NB4 (cell line): ENCODE measurements at places on chromosomes 12 and 14.

DNA sequence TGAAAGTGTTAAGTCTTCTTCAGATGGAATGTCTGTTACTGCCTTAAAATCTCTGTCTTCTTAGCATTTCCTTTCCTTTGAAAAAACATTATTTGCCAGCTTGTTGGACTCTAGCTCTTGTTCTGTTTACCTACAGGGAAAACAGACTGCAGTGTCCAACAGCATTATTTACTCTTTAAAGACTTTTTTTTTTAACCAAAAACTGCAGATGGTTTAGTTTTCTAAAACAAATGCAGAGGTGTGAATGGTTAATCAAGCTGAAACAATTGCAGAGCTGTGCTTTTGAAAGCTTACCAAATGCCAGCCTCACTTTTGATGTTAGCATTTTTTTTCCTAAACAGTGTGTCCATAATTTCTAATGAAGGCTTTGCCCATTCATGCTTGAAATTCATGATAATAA is 323.3 kb downstream of the TMEM117 start:
- DNase-seq, result no peak

- no peak for DNase-seq
Observed at GRCh38 chr12:90515199-90516175, 439.5 kb downstream of the CCER1 start.

DNA sequence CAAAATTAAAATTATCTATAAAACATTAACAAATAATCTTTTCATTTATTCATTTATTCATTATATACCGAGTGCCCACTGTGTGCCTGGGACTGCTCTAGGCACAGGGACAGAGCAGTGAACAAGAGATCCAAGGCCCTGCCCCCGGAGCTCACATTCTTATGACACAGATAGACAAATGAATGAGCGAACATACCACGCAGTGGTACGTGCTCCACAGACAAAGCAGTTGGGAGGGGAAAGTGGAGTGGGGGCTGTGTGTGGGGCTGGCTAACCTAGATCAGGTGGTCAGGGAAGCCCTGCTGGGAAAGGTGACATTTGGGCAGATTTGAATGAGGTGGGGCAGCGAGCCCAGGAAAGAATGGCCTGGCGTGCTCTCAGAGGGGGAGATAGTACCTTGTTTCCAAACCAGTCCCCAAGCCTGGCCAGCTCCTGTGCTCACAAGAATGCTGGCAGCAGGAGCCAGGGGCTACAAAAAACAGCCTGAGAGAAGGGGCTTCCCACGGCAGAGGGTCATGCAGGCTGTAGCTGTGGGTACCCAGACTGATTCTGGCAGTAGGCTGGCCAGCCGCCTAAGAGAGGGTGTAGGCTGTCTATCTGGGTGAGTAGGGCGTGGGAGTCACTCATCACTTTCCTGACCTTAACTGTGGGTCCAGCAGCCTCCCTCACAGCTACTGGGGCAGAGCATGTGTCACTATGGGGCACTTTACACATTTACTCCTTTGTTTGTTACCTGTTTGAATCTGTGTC is 57.8 kb upstream of the ACTN1 start:
- no peak for DNase-seq

DNA sequence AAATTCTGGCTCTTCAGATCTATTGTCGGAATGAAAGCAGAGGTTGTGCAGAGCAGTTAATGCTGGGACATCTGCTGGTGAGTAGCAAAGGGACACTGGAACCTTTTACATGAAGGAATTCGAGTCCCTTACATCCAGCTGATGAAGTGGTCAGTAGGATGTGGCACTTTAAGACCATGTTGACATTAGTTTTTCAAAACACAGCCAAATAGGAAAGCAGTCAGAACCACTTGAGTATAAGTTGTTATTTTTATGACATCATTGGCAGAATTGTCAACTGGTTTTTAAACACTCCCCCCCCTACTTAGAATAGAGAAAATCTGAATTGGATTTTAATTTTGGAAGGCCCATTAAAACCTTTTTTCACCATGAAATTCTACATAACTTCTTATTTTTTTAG is 46.8 kb upstream of the AMN start:
- no peak for DNase-seq

GRCh38 chr14:24888532-24888931 is 161.4 kb downstream of the STXBP6 start:
- DNase-seq, result no peak

DNA sequence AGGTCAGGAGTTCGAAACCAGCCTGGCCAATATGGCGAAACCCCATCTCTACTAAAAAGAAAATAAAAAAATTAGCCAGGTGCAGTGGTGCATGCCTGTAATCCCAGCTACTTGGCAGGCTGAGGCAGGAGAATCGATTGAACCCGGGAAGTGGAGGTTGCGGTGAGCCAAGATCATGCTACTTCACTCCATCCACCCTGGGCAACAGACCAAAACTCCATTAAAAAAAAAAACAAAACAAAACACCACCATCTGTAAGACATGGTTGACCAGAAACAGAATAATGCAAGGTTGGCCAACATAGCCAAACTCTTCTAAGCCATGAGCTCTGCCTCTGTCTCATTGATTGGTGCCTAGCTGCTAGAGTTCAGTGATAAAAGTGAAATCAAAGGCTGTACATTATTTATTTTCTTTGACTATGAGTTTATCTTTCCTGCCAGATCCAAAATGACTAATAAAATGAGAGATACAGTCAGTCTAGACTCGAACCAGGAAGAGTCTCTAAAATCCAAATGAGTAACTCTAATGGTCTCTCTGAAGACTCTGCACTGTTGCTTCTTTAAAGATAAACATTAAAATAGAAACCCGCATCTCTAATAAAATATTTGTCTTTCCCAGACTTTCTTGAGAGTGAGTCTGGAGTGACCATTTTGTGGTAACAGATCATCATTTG is 404.7 kb downstream of the DAD1 start:
- no peak for DNase-seq

DNA sequence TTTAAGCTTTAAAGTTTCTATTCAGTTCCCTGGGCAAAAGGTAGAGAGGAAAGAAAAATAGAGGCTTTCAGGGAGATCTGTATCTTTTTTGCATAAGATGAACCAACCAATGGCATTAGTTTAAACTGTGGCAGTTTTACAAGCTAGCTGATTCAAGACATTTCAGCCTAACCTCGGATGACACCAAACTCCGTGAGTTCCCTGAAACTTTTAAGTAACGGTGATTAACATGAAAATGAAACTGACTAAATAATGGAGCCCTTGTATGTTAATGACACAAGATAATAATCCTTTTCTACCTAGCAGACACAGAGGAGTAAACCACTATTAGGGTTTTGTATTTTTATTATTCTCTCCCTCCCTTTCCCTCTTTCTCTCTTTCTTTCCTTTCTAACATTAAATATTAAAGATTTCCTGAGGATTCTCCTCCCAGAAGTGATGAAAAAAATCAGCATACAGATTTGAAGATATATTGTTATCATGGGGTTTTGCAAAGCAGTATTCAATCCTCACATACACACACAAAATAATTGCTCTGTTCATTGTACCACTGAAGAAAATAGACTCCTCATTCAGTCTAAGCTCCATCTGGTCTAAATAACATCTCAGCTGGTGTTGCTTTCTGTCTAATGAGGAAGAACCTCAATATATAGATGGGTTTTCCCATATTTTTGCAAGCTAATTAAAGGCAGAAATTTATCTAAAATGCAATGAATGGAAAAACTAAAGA is 483.8 kb downstream of the NOVA1 start:
- DNase-seq, result no peak

GRCh38 chr12:113135178-113136127 is at the start of gene RASAL1:
Gene RASAL1 (minus strand): TSS chr12:113135761. CDS start chr12:113135462, 299 bp downstream.
- DNase-seq, result peak; percentile 47

- DNase-seq, result no peak
Observed at GRCh38 chr14:77663293-77663692, 44.5 kb downstream of the ALKBH1 start.

DNA sequence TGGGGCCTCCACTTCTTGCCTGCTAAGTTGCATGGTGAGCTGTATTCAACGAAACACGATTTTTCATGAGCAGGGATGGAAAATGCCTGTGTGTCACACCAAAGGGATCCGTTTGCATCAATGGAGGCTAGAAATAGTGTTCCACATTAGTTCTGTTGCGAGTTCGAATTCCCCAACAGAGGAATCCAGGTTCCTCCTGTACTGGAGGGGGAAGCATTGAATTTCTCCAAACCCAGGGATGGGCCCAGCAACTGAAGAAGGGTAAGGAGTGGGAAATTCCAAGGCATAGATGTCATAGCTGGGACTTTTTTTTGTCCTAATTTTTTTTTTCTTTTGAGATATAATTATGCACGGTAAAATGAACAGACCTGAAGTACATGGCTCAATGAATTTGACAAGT is 336.2 kb downstream of the DPF3 start:
- no peak for DNase-seq

DNA sequence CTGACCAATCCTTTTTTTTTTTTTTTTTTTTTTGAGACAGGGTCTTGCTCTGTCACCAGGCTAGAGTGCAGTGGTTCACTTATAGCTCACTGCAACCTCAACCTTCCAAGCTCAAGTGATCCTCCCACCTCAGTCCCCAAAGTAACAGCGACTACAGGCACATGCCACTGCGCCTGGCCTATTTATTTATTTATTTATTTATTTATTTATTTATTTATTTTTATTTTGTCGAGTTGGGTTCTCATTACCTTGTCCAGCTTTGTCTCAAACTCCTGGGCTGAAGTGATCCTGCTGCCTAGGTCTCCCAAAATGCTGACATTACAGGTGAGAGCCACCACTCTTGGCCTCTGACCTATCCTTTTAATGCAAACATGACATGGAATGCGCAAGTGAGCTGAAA is 124.4 kb downstream of the GXYLT1 start:
- DNase-seq, result no peak

DNA sequence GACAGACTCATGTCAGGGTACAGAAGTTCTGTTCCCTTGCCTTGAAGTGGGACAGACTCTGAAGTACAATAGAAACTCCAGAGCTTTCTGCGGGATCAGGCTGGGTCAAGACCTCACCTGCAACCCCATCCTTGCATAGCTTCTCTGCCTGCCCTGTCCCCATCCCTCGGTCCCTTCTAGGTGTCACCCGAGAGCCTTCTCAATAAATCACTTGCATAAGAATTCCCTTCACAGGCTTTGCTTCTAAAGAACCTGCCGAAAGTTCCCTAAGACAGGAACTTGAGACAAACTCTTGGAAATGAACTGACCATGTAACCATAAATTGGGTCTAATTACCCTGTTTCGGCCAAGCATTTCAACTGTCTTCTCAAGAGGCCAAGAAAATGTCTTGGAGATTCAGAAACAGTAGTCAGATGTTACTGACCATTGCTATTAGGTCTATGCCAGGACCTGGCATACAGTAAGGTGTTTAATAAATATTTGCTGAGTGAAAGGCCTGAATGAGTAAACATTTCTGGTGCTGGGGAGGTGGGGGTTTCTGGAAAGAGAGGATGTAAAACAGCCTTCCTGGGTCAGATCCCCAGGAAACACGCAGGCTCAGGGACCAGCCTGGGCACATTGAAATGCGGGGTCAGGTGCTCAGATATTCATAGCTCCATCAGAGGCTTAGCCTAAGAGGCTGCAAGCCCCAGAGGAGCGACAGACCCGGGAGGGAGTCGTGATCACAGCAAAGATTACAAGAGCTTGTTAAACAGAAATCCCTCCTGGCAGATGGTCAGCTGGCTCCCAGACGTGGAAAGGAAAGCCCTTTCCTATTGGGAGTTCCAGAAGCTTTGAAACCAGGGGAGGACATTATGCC is 226.2 kb upstream of the LHX5 start:
- DNase-seq, result no peak

DNA sequence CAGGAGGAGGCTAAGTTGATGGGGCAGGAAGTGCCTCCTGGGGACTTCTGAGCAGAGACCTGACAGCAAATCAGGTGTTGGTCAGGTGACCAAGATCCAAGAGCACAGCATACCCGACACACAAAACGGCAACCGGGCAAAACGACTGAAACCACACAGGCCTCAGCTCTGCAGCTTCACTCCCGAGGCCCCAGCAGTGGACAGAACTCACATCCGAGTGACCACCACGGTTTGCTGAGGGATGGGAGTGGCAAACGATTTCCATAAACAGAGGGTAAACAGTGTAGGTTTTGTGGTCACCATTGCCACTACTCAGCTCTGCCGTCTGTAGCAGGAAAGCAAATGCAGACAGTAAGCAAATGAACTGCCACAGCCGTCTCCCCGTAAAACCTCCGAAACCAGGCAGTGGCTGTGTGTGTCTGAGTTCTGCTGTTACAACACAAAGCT is 14.4 kb downstream of the CHFR start:
- DNase-seq, result no peak

DNA sequence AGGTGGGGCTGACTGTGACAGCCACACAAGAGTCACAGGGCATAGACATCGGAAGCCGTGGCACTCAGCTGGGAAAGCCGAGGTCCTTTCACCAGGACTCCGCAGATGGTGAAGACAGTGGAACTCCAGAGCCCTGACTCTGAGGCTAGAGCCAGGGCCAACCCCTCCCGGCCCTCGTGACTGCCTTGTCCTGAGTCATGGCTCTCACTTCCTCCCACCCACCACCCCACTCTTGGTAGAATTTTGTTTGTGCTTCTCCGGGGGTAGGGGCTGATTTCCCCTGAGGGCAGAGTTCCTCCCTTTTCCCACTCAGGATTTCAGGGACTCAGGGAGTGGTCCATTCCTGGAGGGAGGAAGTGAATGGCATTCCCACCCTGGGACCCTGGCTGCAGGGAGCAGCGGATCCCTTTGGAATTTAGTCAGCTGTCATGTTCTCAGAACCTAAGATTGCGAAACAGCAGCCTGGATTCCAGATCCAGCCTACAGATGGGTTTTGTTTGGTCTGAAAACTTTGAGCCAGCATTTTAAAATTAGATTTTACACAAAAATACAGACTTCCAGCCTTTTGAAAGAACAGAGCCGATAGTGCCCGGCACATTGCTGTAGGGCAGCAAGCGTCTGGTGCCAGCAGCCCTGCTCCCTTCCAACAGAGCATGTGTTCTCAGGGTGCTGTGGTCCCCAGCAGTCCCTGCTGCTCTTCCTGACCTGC is 50.7 kb downstream of the TPCN1 start:
- peak; percentile 71 for DNase-seq

- no peak for DNase-seq
Observed at GRCh38 chr12:32431025-32431424, 31.7 kb downstream of the FGD4 start.

- no peak for DNase-seq
Observed at GRCh38 chr12:51908876-51909592, 1.7 kb downstream of the ACVRL1 start.

DNA sequence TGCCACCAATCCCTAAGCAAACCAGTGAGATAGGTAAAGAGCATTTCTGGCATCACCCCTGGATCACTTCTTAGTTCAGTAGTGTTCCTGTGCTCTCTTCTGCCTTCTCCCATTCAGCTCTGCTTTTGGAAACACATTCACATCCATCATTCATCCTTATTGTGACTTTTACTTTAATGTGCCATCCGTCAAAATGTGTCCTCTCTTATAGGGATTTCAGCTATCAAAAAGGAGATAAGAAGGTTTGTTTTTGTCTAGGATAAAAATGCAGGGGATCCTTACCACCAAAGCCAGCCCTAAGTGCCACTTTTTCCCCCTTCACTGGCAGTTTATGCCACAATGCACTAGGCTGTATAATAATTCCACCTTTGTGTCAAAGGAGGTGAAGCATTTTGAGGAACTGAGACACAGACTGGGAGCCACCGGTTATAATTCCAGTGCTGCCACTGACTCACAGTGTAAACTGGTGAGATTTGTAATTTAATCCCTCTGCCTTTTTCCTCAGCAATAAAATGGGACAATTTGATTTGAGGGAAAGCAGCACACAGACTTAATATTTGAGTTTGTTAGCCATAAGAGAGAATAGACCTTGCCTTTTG is 158.6 kb downstream of the PAX9 start:
- DNase-seq, result no peak
